ENCODE measurements at places on chromosomes 2 and 18.

DNA sequence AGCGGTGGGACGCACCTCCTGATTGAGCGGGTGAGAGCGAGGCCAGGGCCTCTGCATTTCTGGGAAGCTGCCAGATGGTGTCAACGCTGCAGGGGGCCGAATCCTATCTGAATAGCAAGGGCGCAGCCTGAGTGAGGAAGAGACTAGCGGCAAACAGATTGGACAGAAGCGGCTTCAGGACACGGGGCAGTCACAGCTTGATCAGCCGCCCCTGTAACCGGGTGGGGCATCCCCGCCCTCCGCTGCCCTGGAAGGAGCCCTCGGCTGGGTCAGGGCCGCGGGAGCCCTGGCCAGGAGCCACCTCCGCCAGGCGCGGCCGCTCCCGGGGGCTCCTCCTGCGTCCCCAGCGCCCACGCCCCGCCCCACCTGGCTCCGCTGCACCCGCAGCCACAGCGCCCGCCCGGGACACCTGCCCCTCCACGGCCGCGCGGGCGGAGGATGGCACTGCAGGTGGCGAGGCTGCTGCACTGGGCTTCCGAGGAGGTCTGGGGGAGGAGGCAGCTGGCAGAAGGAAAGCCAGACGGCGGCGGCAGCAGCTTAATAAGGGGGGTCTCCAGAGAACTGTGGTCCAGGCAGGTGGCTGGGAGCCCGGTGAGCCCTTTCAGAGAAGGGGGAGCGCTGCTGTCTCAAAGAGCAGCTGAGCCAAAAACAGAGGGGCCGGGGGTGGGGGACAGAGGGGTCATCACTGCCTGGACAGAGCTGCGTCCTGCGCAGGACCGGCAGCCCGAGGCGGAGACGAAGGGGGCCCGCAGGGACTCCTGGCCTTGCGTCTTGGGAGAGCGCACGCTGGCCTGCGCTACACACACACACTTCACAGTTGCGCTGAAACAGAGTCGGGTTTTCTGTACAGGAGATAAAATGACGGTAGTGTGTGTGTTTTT lies 18.8 kb upstream of the SOX11 start:
- no peak for DNase-seq

DNA sequence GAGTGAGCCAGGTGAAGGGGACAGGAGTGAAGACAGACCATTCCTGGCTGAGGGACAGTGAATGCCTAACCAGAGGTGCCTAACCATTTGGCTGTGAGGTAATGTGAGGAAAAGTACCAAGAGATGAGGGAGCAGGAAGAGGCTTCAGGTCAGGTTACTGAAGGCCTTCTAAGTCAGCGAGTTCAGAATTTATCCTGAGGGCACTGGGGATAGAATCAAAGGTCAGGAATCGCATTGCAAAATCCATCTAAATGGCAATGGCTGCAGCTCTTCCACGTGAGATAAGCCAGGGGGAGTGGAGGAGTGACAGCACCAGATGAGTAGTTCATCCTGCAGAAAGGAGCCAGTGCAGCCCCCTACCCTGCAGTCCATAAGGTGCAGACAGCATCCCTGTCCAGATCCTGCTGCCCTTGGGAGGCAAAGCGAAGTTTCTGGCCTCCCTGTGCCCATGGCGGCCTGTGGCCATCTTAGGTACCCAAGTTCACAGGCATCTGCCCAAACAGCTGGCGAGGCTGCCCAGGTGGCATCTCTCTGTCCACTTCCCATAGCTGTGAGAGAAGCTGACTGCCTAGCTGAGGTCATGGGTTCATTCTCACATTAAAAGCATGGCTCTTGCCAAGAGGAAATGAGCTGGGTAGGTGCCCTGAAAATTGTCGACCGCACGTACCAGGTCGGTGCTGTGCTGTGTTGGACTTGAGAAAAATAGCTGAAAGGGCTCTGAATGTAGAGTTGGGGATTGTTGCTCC lies 49.5 kb downstream of the CYP27C1 start:
- no peak for DNase-seq

GRCh38 chr2:109214651-109215371 lies 85.8 kb downstream of the SH3RF3 start:
- DNase-seq: no peak

- DNase-seq: no peak
Measured at GRCh38 chr18:38957736-38958135, 1392.1 kb upstream of the CELF4 start.

- DNase-seq: no peak
Measured at GRCh38 chr2:127618551-127619202, 27.3 kb upstream of the GPR17 start.
